Tongue (tissue), 3 donors: ENCODE measurements at places on chromosomes 4 and X. TPM values are rescaled to one million over a fixed set of nuclear protein-coding genes. Genes with fewer than 3 reads are reported as not detected.

AWAT1 gene
- total RNA-seq = not detected

PRKG2 gene
- total RNA-seq = 0.92 TPM

GNRHR gene
- total RNA-seq = not detected

PDZD11 gene
- 19.2 TPM for total RNA-seq

SPANXD gene
- not detected for total RNA-seq

TMEM156 gene
- total RNA-seq = 1.6 TPM

CFAP47 gene
- 0.10 TPM for total RNA-seq

TEX13B gene
- not detected for total RNA-seq

FANCB gene
- total RNA-seq = 6.8 TPM

RADX gene
- total RNA-seq = 4.0 TPM

F8A1 gene
- 2.6 TPM for total RNA-seq

TRO gene
- 47.0 TPM for total RNA-seq

CFI gene
- 11.8 TPM for total RNA-seq

TMPRSS11F gene
- 0.72 TPM for total RNA-seq
